ENCODE measurements at places on chromosomes 4 and X.
A peak's percentile ranks its signal among the peaks of the same experiment; 100 is the strongest.

DNA sequence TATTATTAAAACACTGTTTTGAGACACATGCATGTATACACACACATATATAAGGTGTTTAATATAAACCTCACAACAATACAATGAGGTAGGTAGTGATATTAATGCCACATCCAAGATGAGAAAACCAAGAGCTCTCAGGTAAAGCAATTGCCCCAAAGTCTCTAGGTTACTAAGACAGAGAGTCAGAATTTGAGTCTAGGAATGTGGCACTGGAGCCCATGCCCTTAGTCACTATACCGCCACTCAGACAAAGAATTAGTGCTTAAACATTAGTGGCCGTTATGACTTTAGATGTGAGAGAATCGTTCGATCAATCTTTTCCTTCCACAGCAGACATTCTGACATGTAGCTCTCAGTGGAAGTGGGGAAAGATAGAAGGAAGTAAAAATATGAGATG, 108.2 kb upstream of the ACSL4 start:
- DNase-seq = no peak

- peak; percentile 8 for DNase-seq
These were observed 119.1 kb upstream of the OTUD4 start for GRCh38 chr4:145299380-145300076.

GRCh38 chrX:139023531-139023930, 312.0 kb upstream of the FGF13 start:
- DNase-seq = no peak

- no peak for DNase-seq
These were observed 161.5 kb downstream of the PPARGC1A start for GRCh38 chr4:23728393-23728792.

DNA sequence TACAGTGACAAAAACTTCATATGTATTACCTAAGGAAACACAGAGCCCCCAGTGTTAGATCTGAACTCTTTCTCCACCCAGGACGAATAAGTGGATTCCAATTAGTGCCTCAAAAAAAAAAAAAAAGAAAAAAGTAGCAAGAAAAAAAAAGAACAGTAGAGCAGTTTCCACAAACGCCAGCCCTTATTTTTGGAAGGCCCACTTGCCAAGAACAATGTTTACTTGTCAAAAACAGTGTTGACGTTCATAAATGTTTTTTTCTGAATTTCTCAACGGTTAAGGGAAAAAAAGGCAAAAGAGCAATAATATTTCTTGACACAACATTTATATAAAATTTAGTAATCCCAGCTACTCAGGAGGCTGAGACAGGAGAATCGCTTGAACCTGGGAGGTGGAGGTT, 38.7 kb downstream of the DHRSX start:
- DNase-seq = no peak
